ENCODE measurements at places on chromosomes 13 and 19. TPM values are rescaled to one million over a fixed set of nuclear protein-coding genes. Genes with fewer than 3 reads are reported as not detected.

Gene TUBB4A
- total RNA-seq = 8.1 TPM

Gene TTC9B
- 0.32 TPM for total RNA-seq

Gene SMAD9
- 0.06 TPM for total RNA-seq

Gene LRRC63
- total RNA-seq = not detected

Gene PTH2
- total RNA-seq = not detected

All from A549 treated with dexamethasone at 1 μM for 4 hours (cell line).